D721Med (cell line): ENCODE measurements at places on chromosomes 4 and X.
A peak's percentile ranks its signal among the peaks of the same experiment; 100 is the strongest.

DNA sequence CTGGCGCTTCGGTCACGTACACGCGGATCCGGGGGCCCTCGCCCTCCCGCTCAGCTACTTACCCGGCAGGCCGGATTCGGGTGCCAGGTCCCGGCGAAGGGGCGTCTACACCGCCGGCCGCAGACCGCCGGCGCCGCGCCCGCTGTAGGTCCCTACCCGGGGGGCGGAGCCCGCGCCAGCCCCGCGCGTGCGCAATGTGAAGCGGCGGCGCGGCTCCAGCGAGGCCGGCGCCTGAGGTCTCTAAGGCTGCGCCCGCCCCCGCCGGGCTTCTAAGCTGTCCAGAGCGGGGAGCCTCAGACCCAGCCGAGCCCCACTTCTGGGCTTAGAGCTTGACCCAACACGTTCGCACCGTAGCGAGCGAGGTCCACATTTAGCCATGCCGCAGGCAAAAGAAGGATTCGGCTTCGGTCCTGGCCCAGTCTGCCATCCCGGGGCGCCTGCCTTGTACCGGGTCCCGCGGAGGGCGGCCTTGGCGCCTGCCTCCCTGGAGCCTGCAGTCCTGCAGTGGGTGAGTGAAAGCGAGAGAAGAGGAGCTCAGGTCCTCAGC is at the start of gene ZNF518B:
Gene ZNF518B (minus strand): TSS at position 172 of the 547 bp plus-strand sequence. CDS start 11,098 bp downstream, outside the sequence.
- DNase-seq, result peak; percentile 37

DNA sequence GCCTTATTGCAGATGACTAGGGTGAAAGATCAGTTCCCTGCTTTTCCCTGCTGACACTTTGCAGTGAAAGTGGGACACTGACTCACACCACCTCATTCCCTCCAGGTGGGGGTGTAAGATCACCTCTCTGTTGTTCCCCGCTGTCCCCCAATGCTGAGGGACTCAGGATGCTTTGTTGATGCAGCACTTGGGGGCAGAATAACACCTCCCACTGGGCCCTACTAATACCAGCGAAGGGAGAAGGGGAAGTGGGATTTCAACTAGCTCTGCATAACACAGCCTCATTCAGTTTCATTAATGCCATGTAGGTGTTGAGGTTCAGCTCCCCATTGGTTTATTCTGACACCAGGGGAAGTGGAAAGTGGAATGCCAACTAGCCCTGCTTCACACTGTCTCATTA is 43.6 kb upstream of the IL1RAPL2 start:
- DNase-seq, result no peak

GRCh38 chrX:9953396-9953795 is 13.8 kb upstream of the CLDN34 start:
- DNase-seq, result no peak

DNA sequence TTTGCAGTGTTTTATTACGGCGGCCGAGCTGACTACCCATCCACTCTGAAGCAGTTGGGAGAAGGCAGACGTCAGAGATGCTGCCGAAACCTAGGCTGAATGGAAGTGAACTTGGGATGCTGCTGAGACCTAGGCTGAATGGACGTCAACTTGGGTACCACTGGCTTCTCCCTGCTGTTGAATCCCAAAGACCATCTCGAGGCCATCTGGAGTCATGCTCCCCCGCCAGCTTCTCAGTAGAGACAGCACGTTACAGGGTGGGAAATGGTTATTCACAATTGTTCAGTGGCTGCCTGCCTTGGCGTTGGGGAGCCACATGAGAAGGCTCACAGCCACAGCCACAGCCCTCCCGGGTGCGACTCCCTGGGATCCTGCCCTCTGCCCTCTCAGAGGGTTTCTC is 40.9 kb downstream of the P2RY8 start:
- no peak for DNase-seq

GRCh38 chr4:83082777-83083176 is 31.8 kb downstream of the PLAC8 start:
- no peak for DNase-seq

- DNase-seq, result no peak
Measured at GRCh38 chr4:157048248-157048647, 27.7 kb upstream of the GLRB start.

DNA sequence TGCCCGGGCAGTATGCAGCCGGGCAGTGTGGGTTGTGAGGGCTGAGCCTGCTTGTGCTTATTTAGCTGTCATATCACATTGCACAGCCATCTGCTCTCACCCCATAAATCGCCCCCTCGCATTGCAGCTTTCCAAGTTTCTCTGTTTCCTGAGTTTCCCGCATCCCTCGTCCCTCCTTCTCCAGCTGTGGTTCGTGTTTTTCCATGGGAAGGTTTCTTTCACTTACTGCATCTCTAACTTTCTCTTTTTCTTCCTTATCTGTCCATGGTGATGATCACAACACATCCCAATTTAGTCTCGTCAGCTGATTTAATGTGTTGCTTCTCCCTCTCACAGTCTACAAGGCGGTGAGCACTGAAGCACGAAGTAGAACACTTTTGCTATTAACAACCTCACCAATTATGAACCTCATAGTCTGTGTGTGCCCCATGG is 118.1 kb downstream of the ENPP6 start:
- DNase-seq, result no peak

GRCh38 chr4:177427192-177427591 is 15.0 kb downstream of the AGA start:
- no peak for DNase-seq

- no peak for DNase-seq
Measured at GRCh38 chr4:7052923-7053715, 9.9 kb downstream of the TADA2B start.

DNA sequence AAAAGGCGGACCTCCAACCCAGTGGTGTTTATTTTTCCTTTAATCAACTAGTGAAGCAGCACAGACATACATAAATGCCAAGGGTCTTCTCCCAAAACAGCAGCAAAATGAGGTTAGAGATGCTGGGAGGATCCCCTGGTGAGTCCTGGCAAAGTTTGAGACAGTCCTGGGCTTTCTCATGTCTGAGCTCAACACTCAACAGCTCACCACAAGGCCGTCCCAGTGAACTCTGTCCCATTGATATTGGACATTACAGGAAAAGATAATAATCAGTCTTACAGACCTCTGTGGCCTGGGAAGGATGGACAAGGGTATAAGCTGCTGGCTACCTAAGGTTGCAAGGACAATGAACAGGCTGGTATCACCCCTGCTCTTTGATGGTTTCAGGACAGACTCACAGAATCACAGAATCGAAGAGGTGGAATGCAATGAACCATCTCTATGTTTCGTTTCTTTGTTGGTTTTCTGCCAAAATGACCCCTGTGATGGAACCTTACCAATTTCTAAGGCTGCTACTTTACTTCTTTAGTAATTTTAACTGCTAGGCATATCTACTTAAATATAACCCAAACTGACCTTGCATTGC is 551.8 kb downstream of the RAB28 start:
- DNase-seq, result no peak

- no peak for DNase-seq
Measured at GRCh38 chr4:42344749-42345148, 52.5 kb upstream of the SHISA3 start.

DNA sequence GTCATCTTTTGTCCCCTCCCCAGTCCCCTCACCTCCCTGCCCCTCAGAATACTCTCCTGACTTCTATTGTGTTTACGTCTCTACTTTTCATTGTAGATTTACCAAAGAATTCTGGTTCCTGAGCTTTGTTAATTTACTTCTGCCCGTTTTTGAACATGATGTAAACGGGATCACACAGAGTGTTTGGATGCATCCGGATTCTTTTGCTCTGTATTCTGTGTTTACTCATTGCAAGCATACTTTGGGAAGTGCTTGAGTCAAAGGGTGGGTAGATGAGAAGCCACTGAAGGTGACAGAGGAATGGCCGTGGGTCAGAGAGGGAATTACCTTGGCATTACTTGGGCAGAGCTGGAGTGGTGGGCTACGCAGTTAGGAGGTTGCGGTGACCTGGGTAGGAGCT is 18.0 kb downstream of the CLCN4 start:
- DNase-seq, result no peak

GRCh38 chr4:23388255-23388654 is 501.6 kb downstream of the PPARGC1A start:
- DNase-seq, result no peak

- no peak for DNase-seq
Measured at GRCh38 chrX:95974890-95975289, 709.8 kb upstream of the DIAPH2 start.

GRCh38 chr4:107888237-107888636 is 43.1 kb upstream of the CYP2U1 start:
- DNase-seq, result no peak

GRCh38 chr4:74402692-74403456 is 37.9 kb downstream of the EREG start:
- DNase-seq, result no peak

DNA sequence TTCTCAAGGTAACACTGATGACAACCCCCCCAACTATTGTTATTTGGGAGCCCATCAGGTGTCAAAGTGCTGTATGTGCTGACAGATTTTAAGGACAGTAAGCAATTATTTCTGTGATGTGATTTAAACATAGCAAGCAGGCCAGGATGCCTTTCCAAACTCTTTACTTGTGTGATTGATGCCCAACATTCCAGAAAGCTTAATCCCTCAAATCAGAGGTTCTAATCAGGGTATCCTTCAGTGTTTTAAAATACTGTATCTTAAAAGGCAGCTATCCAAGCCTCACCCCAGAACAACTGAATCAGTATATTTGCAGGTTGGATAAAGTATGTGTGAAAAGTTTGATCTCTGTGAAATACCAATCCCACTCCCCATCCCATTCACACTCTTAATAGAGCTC is 119.7 kb downstream of the GASK1B start:
- no peak for DNase-seq

- no peak for DNase-seq
Measured at GRCh38 chr4:15601862-15602261, 53.3 kb downstream of the FBXL5 start.

DNA sequence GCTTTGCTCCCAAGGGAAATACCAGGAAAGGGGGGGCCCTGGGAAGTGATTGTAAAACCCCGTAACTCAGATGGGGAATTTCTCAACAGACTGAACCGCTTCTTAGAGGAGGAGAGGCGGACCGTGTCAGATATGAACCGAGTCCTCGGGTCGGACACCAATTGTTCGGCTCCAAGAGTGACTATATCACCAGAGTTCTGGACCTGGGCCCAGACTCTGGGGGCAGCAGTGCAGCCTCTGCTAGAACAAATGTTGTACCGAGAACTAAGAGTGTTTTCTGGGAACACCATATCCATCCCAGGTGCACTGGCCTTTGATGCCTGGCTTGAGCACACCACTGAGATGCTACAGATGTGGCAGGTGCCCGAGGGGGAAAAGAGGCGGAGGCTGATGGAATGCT is 1.0 kb downstream of the PNMA3 start:
- no peak for DNase-seq

DNA sequence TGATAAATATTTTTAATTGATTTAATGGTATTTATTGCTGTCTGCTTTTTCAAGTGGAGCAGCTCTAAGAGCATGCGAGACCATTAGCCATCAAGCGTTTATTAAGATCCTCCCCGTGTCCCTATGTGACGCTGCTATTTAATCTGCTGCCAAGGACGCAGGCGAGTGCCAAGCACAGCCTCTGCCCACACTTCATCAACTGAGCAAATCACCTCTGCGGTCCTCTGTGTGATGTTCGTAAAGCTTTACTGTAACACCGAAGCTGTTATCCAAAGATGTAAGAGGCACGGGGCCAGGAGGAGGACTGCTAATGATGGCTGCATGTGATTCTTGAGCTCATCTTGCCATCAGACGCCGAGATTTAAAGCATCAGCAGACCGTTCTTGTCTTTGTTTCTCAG is 79.5 kb downstream of the STOX2 start:
- DNase-seq, result no peak

- no peak for DNase-seq
Measured at GRCh38 chrX:112819008-112819640, 21.5 kb downstream of the AMOT start.

DNA sequence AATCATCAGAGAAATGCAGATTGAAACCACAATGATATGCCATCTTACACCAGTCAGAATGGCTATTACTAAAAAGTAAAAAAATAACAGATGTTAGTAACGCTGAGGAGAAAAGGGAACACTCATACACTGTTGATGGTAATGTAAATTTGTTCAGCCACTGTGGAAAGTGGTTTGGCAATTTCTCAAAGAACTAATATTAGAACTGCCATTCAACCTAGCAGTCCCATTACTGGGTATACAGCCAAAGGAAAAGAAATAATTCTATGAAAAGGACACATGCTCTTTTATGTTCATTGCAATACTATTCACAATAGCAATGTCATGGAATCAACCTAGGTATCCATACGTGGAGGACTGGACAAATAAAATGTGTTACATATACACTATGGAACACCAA is 566.3 kb downstream of the STPG2 start:
- DNase-seq, result no peak

DNA sequence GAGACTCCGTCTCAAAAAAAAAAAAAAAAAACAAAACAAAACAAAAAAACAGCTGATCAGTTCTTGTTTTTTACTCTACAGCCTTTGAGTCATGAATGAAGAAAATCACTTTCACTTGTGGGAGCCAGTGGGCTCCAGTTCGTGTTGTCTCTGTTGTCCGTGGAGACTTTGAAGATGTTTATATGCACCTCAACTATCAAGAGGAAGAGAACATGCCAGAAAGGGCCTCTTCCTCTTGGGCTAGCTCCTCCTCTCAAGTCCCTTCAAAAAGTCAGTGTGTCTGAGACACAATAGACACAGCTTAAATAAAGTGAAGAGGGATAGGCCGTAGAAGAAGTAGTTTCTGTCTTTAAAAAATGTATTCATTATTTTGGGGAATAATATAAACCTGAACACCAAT is 182.7 kb downstream of the KDR start:
- no peak for DNase-seq

GRCh38 chrX:153333266-153333665 is 687 bp upstream of the ZNF275 start:
- DNase-seq, result no peak

DNA sequence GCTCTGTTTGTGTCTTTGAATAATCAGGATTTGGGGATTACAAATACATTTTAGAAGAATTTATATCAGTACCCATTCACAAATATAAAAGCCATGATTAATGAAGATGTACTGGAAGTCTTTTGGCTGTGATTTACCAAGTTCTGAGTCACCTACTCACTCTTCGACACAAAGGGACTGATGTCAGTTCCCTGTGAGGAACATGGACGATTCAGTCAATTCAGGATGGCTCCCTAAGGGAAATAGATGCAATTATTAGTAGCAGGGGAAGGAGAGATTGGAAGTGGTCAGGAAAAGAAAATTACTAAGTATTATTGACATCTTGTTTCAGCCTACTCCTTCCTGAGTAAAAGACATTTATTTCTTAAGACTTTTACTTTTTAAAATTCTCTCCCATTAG is 550.7 kb upstream of the SLIT2 start:
- no peak for DNase-seq

GRCh38 chrX:72715546-72715945 is 1.4 kb upstream of the PHKA1 start:
- DNase-seq, result no peak

GRCh38 chr4:52235552-52236201 is 184.6 kb downstream of the SPATA18 start:
- DNase-seq, result no peak

DNA sequence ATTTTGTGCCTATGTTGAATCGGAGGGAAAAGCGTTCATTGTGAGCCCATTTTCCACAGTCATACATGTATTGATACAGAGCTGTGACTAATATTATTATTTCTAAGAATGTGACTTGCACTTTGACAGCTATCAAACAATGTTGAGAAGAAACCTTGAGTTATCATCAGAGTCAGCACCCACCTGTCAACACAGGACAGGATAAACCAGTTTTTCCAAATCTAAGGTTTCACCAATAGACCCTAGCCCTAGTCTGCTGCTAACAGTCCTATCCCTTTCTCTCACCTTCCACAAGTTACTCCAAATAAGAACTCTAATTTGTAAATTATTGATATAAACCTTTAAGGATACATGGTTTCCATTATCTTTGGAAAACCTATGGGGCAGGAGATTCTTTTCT is 47.7 kb upstream of the DHX15 start:
- DNase-seq, result no peak

- DNase-seq, result no peak
Measured at GRCh38 chrX:65194547-65194946, 218.3 kb upstream of the ZC4H2 start.
